Osteoblast (primary cell): ENCODE measurements at places on chromosomes 11 and 22.

- no peak for DNase-seq
Measured at GRCh38 chr11:126111458-126112116, 48.9 kb upstream of the CDON start.

DNA sequence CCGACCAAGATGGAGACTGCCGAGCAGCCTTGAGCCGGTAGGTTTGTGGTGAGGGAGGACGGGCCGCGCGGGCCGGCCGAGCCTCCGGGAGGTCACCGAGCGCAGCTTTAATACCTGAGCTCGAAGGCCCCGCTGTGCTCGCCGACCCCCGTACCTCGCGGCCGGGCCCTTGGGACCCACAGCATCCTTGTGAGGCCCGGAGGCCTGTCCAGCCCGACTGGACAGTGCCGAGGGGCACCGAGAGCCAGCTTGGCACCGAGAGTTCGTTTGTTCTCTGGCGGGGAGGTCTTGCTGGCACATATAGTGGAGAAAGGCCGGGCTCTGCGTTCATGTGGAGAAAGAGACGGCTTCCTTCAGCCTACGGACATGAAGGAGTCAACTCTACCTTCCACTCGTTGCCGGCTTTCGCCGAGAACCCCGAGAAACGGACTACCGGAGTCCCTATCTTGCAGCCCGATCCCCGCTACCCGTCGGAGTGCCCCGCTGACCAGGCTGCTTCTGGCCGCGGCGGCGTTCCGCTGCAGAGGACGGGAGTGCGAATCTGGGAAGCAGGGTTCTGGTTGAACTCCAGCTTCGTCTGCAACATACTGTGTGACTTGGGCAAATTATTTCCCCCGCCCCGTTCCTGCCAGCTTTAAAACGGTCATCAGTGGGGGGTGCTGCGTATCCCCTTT, 349 bp downstream of the TSSC4 start:
- no peak for DNase-seq

- no peak for DNase-seq
Measured at GRCh38 chr22:30926706-30927105, 41.9 kb downstream of the MORC2 start.

DNA sequence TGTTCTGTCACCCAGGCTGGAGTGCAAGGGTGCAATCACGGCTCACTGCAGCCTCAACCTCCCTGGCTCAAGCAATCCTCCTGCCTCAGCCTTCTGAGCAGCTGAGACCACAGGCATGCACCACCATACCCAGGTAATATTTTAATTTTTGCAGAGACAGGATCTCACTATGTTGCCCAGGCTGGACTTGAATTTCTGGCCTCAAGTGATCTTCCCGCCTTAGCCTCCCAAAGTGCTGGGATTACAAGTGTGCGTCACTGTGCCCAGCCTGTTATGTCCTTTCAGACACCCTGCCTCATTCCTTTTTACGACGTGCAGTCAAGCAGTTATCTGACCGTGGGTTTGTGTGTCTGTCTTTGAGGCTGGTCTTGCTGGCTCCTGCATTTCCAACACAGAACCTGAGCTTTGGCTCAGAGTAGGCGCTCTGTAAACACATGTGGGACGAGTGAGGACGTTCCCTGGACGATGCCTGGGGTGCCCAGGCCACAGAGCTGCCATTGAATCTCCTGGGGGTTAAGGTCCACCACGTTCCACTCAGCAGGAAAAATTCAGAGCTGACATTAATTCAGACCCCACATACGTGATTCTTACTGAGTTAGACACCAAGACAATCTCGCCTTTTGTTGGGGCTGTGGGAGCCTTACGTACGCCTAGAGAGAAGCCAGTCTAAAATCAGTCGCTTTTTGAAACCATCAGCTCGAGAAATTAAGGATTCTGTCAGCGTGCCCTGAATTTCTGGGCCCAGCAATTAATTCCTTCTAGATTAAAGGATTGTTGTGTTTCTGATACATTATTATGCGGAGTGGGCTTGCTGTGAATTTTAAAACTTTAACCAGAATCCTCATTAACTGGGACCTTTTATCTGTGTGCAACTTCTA, 21.5 kb upstream of the EMID1 start:
- no peak for DNase-seq

DNA sequence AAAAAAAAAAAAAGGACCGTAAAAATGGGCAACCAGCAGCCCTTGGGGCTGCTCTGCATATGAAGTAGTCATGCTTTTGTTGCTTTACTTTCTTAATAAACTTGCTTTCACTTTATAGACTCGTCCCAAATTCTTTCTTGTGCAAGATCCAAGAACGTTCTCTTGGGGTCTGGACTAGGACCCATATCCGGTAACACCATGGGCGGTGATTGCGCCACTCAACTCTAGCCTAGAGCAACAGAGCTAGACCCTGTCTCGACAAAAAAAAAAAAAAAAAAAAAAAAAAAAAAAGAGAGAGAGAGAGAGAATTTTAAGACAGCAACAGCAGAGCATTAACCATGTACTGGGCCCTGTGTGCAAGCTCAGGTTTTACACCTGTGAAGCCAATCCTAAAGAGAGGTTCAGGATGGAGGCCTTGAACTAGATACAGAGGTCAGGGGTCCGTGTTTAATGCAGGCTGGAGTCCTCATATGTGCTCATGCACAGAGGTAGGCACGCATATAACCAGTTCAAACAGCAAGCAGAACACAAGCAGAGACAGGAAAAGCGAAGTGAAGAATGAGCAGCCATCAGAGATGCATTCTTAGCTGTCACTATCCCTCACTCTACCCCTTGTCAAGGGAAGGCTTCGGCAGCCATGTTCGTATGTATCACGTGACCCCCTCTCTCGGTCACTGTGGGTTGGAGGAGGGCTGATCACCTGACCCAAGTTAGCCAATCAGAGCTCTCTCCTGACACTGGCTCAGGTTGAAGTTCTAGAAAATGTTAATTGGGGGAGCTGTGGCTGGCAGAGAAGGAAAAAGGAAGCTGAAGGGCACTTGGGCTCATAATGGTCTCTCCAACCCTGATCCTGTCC, 16.7 kb upstream of the SYT12 start:
- DNase-seq, result peak; percentile 89

GRCh38 chr22:28095316-28096095, 176.4 kb upstream of the PITPNB start:
- peak; percentile 34 for DNase-seq

DNA sequence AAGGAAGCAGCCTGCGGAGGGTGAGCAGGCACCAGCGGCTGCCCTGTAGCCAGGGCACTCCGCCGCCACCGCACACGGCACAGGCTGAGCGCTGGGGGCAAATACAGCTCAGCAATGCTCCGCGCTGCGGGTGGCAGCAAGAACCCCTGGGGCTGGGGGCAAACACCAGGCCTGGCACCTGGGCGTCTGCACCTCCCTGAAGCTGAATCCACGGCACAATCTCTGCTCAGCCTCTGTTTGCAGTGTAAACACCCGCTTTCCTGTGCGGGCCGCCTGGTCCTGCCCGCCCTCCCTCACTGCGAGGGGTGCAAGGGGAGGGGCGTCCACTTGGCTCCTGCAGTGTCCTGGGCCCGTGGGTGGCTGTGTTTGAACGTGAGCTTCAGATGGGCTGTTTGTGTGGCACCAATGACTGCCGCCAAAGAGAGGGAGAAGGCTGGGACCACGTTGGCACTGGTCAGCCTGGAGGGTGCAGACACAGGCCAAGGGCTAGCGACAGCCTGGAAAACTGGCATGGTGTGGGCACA, 14.8 kb upstream of the MPPED1 start:
- peak; percentile 71 for DNase-seq

DNA sequence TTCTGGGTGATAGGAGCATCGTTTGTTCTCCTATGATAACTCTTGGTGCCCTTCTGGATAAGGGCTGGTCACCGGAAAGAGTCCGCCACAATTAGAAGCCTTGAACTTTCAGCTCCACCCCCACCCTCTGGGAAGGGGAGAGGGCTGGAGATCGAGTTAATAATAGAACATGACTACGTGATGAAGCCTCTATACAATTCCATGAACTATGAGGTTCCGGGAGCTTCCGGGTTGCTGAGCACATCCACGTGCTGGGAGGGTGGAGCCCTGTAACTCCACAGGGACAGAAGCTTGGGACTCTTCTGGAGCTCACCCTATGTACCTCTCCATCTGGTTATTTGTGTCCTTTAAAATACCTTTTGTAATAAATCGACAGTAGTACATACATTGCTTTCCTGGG, 40.3 kb downstream of the ARHGAP42 start:
- no peak for DNase-seq

- DNase-seq, result no peak
Measured at GRCh38 chr11:61754534-61755482, 2.4 kb downstream of the MYRF start.

- no peak for DNase-seq
Measured at GRCh38 chr22:32020117-32020516, 22.9 kb upstream of the SLC5A1 start.

DNA sequence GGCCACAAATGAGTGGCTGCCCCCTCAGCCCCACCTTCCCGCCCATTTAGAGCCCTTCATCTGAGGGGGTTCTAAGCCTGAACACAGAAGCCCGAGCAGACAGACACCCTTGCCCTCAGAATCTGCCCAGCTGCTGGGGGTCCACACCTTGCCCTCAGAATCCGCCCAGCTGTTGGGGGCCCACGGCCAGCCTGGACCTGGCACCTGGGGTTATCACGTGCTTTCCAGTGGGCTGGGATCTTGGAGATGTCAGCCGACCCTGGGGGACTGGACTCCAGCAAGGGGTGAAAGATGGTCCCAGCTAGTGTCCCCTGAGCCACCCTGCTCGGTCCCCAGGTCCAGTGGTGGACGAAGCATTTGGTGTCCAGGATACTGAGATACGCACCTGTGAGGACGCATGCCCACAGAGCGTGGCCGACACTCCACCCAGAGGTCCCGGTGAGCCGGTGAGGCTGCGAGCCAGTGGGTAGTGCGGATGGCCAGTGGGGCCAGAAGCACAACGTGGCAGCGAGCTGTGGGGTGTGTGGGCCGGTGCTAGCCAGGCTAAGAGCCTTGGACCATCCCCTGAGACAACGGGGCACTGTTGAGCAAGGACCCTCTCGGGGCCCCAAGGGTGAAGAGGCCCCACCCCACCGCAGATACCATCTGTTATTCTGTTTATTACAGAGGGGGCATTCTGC, 3.1 kb upstream of the CTSD start:
- DNase-seq, result peak; percentile 74

GRCh38 chr11:34748036-34748435, 127.1 kb downstream of the EHF start:
- DNase-seq, result no peak

DNA sequence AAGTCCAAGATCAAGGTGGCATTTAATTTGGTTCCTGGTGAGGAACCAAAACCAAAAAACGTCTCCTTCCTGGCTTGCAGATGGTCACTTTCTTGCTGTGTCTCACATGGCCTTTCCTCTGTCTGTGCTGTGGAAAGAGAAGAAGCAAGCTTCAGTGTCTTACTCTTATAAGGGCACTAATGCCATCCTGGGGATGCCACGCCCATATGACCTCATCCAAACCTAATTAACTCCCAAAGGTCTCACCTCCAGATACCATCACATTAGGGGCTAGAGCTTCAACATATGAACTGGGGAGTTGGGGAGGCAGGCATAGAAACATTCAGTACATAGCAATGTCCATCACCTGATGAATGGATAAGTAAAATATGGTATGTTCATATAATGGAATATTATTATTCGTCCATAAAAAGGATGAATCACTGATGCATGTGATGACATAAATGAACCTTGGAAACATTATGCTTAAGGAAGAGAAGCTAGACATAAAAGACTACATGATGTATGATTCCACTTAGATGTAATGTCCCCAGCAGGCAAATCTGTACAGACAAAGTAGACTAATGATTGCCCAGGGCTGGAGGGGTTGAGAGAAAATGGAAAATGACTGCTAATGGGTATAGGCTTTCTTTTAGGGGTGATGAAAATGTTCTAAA, 78.6 kb upstream of the B3GNT6 start:
- DNase-seq, result no peak

DNA sequence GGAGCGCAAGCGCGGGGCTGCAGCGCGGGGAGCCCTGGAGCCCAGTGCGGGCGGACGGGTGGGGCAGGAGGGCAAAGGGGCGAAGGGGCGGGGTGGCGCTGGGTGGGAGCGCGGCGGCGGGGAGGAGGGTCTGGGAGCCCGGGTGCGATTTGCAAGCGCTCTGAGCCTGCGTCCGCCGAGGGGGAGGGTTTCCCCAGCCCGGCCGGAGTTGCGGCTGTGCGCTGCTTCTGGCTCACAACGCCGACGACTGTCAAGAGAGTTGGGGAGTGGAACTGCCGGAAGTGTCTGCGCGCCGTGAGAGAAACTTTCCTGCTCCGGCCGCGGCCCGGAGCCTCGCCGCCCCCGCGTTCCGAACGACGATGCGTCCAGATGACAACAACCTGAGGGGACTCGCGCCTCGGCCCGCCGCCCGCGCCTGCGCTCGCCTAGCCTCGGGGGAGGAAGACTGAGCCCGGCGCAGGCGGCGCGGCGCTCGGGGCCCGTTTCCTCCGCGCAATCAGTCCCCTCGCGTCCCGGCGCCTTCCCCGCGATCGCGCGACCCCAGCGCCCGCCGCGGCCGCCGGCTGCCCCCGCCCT, at the start of gene ARHGAP42:
TSS of gene ARHGAP42 (plus strand) at position 235 of the 576 bp plus-strand sequence. CDS start 391 bp downstream, outside the sequence.
- peak; percentile 93 for DNase-seq

DNA sequence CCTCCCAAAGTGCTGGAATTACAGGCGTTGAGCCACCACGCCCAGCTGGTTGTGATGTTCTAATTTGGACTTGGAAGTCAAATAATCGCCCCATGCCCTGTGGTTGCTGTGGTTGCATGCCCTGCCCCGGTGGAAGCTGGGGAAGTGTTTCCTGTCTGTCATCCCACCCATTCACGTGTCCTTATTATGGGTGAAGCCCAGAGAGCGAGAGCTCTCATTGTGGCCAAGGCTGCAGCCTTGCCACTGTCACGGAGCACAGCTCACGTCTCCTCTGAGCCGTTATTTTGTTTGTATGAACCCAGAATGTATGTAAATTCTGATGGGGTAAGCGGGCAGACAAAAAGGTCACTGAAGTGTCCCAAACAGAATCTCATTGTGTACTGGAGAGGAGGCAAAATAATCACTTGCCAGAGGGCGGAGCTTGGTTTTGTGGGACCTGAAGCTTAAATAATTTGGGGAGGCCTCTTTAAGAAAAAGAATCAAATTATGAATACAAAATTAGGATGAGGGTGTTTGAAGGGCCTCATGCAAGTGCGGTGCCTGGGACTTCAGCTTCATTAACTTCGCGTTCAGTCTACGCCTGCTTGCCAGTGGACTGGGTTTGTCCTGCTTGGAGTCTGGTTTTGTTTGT, 25.8 kb upstream of the TREH start:
- DNase-seq, result no peak

- no peak for DNase-seq
Measured at GRCh38 chr11:23090659-23091058, 230.4 kb upstream of the CCDC179 start.

GRCh38 chr22:46521994-46522393, 15.4 kb downstream of the CELSR1 start:
- DNase-seq, result no peak
